ENCODE measurements at places on chromosomes 6 and 20.
A peak's percentile ranks its signal among the peaks of the same experiment; 100 is the strongest.

DNA sequence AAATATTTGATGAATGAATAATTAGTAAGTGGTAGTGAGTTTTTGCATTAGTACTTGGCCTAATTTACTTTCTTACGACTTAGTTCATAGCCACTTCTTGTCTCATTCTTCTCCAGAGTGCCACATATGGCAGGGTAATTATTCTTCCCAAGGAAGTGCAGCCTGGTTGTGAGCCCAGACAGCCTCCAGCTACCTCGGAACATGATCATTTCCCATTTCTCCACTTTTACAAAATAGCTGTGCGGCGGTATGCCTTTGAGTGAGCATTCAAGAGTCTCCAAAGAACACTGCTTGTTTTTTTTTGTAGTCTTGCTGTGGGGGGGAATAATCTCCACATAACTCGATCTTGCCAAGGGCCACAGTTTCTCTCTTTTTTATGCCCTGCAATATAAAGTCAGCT, 765.0 kb downstream of the HDGFL1 start:
- DNase-seq: no peak

GRCh38 chr20:16485401-16485800, 87.8 kb downstream of the KIF16B start:
- no peak for DNase-seq

DNA sequence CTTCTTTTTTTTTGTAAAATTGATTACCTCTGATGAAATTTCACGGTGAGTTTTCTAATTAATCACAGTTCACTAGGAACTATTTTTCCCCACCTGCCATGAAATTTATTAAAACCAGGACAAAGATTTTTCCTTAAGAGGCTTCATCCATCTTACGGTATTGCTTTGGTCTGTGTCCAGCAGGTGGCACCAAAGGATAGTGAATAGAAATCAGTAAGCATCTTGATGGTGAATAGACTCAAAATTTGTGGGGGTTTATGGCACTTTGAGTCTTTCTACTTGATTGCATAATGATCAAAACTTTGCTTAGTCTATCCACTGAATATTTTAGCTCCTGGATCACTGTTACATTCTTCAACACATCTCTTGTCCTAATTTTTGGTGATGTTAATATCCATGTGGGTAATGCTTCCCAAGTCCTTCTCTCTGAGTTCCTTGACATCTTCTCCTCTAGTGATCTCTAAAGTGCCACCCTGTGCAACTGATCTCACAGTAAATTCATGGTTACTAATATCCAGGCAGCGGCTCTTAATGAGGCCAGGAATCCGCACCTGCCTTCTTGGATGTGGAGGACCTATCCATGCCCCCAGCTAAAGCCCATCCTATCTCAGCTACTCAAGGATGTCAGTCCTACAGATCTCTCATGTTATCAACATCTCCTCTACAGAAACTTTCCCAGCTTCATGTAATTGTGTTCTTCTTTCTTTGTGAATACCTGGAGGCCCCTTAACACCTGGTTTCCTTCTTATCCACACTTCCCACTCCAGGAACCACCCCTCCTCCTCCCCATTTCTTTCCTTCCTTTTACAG, 54.5 kb downstream of the STMND1 start:
- DNase-seq: peak; percentile 69

- no peak for DNase-seq
Observed at GRCh38 chr6:125554456-125554855, 195.0 kb upstream of the HEY2 start.

GRCh38 chr6:20402092-20402341, 338 bp downstream of the E2F3 start:
- DNase-seq: peak; percentile 47

DNA sequence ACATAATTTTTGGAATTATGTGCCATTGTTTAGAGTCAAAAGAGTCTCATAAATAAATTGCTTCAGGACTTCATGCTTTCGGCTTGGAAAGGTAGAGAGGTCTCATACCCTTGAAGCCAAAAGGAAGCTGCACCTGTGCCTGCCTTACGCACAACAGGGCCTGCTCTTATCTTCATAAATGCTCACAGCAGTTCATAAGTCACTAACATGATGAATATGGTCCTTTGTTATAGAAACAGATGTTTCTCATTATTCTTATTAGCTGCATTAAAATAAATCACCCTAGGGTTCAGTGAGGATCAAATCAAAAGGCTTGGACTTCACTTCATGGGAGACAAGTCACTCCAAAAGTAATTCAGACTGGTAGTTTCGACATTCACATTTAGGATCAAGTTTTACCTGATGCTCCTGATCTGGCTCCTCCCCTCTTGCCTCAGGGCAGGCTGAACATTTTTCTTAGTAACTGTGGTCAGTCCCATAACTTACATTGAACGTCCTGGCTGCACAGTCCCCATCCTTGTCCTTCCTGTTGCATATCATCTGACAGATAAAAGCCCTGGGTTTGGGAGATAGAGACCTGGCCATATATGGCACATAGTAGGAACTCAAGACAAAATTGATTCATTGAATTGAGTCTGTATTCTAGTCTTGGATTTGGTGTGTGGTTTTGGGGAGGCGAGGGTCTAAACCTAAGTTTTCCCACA, 20.7 kb upstream of the SH3BGRL2 start:
- no peak for DNase-seq

DNA sequence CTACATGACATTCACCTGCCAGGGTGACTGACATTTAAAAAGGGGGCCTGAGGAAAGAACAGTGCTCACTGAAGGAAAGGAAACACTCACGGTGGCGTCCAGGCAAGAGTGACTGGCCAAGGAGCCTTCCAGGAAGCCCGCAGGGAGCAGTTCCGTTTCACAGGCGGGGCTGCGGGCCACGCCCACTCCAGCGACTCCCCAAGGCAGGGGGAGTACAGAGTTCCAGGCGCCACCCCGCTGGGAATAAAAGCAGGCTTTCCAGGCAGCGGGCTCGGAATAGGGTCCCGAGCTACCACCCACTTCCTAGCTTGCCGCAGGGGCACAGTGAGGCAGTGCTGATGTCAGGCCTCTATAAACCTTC, 34.2 kb downstream of the PKIG start:
- no peak for DNase-seq

DNA sequence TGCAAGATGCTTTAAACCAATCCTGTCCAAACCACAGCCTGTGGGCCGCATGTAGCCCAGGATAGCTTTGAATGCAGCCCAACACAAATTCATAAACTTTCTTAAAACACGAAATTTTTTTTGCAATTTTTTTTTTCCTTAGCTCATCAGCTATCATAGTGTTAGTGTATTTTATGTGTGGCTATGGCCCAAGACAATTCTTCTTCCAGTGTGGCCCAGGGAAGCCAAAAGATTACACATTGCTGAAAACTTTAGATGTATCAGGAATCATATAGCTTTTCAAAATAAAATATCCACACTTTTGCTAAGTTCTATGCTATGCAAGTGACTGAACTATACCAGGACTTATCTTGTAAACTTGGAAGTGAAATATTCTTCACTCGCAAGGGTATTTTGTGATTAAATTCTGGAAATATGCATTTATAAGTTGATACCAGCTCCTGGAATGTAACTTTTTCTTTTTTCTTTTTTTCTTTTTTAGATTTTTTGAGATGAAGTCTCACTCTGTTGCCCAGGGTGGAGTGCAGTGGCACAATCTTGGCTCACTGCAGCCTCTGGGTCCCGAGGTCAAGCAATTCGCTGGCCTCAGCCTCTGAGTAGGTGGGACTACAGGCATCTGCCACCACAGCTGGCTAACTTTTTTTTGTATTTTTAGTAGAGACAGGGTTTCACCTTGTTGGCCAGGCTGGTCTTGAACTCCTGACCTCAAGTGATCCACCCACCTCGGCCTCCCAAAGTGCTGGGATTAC, 49.8 kb downstream of the MTHFD1L start:
- DNase-seq: no peak

Data from SW 1271 (cell line).